ENCODE measurements at places on chromosomes 11 and 22.

GRCh38 chr11:134333312-134333711, 1.5 kb downstream of the GLB1L2 start:
- DNase-seq = no peak

- DNase-seq = no peak
Observed at GRCh38 chr11:62295504-62295903, 3.4 kb downstream of the SCGB1D4 start.

GRCh38 chr22:31279821-31280505, 12.3 kb downstream of the PIK3IP1 start:
- DNase-seq = peak; percentile 24

GRCh38 chr11:76365038-76365679, 15.8 kb downstream of the THAP12 start:
- DNase-seq = no peak

GRCh38 chr22:39368461-39368911, 18.7 kb downstream of the SYNGR1 start:
- no peak for DNase-seq

- no peak for DNase-seq
Observed at GRCh38 chr11:65782816-65783228, 2.0 kb upstream of the AP5B1 start.

DNA sequence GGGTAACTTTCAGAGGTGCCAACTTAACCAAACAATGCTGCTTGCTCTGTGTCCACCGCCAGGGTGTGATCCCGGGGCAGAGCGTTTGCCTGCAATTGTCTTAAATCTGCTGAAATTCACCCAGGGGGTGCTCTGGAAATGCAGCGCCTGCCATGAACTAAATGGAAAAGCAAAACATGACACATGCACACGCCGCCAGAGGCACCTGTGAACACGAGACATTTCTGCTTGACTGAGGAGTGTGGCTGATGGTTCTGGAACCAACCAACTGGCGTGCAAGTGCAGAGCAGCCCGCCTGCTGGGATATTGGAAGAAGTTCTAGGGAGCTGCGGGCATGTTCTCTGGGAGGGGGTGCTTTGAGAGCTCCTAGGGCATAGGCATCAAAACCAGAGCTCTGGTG, 30.4 kb downstream of the DSCAML1 start:
- DNase-seq = no peak

GRCh38 chr11:114165326-114166230, 106.1 kb downstream of the ZBTB16 start:
- DNase-seq = no peak

- no peak for DNase-seq
Observed at GRCh38 chr11:92384358-92384757, 159.7 kb downstream of the FAT3 start.

DNA sequence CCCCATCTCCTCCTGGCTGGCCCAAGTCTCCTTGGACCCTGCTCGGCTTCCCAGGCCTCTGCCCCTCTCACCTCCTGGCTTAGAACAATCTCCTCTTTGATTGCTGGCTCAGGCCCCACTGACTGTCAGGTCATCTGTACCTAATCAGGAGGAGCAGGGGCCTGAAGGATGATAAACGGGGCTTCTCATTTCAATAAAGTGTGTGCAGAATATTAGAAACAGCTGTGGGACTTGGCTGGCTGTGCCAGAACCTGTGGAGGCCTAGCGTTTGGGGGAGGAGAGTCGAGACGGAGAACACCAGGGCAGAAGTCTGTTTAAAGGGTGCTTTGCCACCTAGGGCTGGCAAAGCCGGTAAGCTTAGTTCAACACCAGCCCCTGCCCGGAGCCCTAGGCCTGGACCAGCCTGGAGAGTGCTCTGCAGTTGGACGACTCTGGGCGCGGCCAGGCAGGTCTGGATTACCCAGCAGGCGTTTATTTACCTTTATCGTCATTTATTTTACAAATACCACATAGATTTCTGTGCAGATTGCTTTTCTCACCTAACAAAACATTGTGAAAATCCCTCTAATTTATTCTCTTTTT, 10.1 kb upstream of the VSIG10L2 start:
- no peak for DNase-seq

DNA sequence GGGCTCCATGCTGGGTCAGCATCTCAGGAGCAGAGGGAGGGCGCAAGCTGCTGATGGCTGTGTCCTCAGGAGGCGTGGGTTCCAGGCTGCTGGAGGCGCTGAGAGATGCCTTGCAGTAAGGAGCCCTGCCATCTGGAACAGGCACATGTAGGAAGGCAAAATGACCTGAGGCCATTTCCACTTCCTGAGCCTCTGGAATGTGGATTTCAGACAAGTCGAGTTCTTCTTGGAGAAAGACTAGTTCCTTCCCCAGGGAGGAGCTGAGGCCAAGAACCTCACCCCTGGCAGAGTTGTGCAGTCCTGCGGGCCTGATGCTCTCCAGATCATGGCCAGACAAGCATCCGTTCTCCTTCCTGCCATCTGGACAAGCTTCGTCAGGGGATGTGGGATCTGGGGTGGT, 19.3 kb downstream of the HPS4 start:
- no peak for DNase-seq

GRCh38 chr11:62487738-62488551, 58.7 kb downstream of the AHNAK start:
- no peak for DNase-seq

DNA sequence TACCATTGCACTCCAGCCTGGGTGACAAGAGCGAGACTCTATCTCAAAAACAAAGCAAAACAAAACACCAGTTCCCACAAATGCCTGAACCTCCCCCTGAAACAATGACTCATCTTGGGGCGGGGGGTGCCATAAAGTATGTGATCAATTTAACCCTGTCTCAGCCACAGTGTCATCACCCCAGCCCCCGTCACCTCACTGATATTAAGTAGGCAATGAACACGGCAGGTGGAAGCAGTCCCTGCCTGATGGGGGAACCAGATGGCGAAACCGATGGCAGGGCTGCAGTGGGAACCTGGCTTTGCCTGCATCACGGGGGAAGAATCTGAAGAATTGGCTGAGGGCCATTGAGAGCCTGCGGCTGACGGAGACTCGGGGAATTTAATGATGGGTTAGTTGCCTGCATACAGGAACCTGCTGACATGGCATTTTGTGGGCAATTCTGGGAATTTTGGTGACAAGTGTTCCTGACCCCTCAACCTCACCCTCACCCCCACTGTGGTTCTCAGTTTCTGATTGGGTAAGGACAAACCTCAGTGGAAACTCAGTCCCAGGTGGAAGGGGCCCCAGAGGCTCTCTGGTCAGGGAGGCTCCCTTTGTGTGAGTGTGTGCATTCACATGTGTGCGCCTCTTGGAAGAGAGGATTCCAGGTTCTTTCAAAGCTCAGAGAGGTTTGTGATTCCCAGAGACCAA, 39.1 kb upstream of the SHISAL1 start:
- DNase-seq = no peak

- no peak for DNase-seq
Observed at GRCh38 chr11:67698247-67698646, 23.8 kb upstream of the ALDH3B2 start.

DNA sequence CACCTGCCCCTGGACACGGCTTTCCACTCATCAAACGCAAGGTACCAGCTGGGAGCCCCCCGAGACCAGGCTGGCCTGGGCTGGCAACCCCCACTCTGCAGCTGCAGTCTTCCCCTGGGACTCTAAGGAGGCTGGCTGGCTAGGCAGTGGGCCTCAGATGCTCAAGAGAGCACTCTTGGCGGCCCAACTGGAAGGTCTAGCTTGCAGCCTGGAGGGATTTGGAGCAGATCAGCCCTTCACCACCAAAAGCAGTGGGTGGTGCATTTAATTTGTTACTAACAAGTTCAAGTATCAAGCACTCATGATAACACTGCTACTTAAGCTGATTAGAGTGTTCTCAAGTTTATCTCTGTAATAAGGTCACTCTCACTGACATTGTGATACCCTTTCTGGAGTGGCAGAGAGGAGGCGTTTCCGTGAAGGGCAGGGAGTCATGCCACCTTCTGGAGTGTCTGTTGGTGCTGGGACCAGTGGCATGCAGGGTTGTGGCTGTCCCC, 21.5 kb downstream of the C22orf23 start:
- no peak for DNase-seq

GRCh38 chr22:28855355-28856094, 27.8 kb upstream of the ZNRF3 start:
- DNase-seq = peak; percentile 51

DNA sequence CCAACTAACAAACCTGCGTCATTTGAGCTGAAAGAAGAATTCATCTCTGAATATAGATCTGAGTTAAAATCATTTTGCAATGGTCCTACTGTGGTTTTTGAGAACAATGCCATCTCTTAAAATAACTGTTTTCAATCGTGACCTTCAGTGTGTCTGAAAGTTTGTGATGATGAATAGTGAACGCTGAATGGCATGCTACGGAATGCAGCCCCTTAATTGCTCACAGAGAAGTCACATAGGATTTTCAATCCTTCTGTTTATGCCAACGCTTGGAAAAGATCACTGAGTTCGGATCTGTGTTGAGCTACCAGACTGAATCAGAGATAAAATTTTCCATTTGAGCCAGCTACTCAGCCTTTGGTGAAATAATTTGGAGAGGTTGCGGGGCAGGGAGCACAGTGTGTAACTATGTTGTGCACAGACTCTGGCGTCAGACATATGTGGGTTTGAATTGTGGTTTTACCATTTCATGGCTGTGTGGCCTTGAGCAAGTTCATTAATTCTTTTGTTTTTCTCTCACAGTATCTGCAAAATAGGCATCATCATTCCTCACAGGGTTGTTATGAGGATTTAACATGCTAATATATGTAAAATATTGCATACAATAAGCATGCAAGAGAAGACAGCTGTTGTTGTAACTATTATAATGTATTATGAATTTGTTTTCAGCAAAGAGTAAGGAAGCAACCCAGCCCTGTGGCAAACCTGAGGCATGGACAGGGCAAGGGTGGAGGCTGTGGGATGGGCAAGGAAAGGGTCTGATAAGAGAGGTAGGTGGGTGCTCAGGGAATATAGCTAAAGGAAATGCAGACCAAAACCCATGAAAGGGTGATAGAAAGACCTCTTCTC, 679.9 kb downstream of the KCNA4 start:
- no peak for DNase-seq

DNA sequence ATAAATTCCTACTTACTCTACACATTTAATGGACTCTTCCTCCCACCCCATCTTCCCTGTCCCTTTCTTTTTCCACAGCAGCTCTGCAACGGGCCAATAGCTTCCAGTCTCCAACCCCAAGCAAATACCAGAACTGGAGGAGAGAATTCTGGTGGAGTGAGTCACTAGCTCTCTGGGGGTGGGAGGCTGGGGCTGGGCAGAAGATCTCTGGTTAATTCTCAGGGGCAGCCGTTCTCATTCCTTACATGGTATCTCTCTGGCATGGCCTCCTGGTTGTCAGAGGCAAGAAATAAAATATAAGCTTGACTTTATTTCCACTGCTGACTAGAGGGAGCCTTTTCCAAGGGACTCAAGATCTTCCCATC, 90.4 kb upstream of the PARVA start:
- no peak for DNase-seq

GRCh38 chr11:70928854-70929598, 323.4 kb downstream of the SHANK2 start:
- DNase-seq = no peak

DNA sequence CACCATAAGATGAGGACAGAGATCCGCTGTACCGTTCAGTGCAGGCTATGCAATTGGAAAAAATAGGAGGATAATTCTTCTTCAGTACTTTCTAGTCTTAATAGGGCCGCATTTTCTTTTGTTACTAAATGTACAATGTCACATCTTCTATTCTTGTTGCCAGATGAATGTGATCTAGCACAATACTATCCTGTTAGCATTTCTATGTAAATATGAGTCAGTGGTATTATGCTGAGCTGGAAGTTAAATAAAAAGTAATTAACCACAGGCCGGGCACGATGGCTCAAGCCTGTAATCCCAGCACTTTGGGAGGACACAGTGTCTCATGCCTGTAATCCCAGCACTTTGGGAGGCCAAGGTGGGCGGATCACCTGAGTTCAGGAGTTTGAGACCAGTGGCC, 24.4 kb upstream of the BIRC3 start:
- DNase-seq = no peak

DNA sequence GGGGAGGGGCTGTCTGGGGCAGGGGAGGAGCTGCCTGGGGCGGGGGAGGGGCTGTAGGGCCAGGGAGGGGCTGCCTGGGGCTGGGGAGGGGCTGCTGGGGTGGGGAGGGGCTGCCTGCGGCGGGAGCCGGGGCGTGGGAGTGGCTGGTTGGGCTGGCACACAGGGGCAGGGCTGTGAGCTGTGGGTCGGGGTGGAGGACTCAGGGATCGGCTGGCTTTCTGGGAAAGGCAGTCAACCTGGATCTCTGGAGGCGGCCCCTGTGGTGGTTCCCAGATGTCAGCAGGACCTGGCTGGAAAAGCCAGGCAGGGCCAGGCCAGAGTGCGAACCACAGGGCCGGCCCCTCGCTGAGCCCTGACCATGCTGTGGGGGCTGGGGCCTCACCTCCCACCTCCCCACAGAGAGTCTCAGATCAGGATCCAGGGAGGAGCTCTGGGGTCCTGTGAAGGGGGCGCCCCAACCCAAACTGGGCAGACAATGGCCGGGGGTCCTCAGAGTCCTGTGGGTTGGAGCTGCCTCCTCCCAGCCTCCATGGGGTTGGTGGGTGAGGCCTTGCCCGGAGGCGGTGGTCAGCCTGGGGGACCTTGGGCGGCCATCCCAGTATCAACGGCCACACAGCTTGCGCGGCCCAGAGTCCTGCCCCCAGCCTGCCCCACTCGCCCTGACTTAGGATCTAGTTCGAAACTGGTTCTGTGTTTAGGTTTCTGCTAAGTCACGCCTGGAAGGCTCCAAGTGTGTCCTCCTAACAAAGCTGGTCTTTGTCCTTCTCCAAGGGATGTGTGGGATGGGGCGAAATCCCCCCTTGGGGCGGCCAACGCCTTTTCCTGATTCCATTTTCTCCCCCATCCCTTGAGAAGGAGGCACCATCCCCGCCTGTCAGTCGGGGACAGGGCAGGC, 1.9 kb downstream of the MUC5B start:
- DNase-seq = no peak

DNA sequence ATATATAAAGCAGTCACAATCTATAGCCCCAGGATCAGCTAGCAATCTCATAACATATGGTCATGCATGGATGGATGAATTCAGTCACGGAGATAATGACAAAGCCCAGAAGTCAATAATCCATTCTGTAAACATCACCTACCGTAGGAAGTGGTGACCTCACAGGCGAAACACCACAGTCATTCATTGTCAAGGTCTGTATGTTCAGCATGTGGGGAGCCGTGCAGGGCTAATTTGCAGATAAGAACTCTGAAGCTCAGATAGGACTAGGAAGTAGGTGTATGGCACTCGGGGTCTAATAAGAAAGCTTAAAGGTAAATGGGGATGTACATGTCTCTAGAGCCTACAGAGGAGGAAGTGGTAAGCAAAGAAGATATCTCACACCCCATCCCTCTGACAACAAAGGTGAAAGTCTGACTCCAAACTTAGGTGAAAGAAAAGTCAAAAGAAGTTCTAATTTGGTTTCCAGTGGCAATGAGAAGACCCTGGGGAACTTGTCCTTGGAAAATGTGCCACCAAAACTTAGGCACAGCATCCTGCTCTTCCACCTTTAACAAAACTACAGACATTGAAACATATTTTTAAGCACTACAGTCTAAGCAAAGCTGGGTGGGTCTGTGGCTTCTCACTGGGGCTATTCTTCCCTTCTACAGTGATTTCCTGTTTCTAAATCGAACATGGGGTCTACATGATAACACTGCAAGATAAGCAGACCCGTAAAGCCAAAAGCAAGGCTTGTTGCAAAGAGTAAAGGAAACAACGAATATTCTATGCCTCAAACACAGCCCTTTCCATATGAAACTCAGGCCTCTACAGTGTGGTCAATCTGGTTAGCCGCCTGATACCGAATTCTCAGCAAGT, 5.2 kb downstream of the CRTAM start:
- peak; percentile 45 for DNase-seq

- DNase-seq = no peak
Observed at GRCh38 chr11:118212781-118213191, 12.0 kb downstream of the JAML start.

- DNase-seq = no peak
Observed at GRCh38 chr11:104033561-104033960, 2.9 kb upstream of the DDI1 start.
